ENCODE measurements at places on chromosomes 5 and 9.

GRCh38 chr9:131618071-131618479, 72.8 kb downstream of the PRRT1B start:
- no peak for DNase-seq

- DNase-seq, result no peak
These were observed 56.1 kb upstream of the PHYKPL start for GRCh38 chr5:178288401-178289368.

DNA sequence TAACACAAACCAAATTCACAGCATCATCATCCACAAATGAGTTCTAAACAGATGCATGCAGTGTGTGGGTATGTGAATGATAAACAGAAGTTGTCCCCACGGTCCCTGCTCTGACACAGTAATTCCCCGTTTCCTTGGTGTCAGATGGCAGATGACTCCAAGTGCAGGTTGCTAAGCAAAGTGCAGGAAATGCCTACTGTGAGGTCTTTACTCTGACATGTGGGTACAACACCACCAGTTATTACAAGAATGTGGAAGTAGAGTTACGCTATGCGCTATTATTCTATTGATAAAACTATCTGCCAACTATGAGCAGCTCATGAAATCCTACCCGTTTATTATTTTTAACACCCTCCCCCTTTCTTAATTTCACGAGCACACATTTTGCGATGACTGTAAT, 448.9 kb downstream of the BNC2 start:
- no peak for DNase-seq

- no peak for DNase-seq
These were observed 60.6 kb downstream of the IL6ST start for GRCh38 chr5:55934115-55934613.

DNA sequence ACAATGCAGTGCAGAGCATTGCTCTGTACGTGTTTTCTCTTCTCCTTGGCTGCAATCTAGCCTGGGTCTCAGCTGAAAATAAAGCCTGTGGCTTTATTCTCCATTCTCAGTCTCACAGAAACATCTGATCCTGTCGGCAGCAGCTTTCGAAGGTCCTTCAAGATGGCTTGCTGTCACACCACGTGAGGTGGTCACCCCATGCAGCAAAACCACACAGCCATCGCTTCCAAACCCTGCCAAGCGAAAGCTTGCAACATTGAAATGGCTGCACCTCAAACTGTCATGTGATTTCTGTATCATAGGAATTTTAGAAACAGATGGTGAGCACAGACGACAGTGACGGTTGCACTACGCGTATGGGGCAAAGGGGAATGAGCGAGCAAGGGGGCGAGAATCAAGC, 98.5 kb upstream of the SMARCA2 start:
- DNase-seq, result no peak

DNA sequence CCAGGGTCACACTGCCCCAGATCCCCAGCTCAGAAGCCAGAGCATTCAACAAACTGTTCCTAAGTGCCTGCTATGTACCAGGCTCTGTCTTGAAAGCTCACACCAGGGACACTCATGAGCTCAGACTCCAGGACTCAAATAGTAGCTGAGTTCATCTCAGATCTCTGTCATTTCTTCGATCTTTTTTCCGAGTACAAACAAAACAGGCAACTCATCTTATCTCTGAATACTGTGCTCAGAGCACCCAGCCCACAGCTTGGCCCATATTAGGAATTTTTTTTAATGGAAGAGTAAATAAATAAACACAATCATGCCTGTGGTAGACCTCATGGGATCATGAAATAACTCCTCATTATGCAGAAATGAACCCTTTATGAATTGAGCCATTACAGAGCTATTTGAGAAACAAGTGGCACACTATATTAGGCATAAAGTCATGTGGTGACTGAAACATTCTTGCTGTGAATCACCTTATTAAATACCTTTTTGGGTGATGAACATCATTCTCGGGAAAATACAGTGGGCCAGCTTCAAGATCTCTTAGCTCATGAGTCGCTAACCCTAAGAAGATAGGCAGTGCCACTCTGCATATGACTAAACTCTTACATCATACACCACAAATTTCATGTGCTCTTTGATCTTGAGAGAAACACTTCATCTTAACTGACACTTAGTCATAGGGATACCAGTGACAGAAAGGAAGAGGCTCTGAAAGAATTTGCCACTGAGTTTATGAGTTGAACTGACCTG, 9.9 kb downstream of the SH3RF2 start:
- no peak for DNase-seq

All from cortex of kidney (tissue), 1 donor.